Osteoblast (primary cell): ENCODE measurements at places on chromosomes 7 and 10. TPM values are rescaled to one million over a fixed set of nuclear protein-coding genes. Genes with fewer than 3 reads are reported as not detected.

The RET gene
- total RNA-seq: under 0.01 TPM in 2 replicates

The ZCWPW1 gene
- 2.2 and 2.4 TPM in 2 replicates for total RNA-seq

The TMEM273 gene
- 0.59 TPM in 1 of 2 replicates, not detected in the other for total RNA-seq

The SLC26A3 gene
- not detected in 2 replicates for total RNA-seq

The PRPF18 gene
- total RNA-seq: 30.1 and 39.8 TPM in 2 replicates

DNA sequence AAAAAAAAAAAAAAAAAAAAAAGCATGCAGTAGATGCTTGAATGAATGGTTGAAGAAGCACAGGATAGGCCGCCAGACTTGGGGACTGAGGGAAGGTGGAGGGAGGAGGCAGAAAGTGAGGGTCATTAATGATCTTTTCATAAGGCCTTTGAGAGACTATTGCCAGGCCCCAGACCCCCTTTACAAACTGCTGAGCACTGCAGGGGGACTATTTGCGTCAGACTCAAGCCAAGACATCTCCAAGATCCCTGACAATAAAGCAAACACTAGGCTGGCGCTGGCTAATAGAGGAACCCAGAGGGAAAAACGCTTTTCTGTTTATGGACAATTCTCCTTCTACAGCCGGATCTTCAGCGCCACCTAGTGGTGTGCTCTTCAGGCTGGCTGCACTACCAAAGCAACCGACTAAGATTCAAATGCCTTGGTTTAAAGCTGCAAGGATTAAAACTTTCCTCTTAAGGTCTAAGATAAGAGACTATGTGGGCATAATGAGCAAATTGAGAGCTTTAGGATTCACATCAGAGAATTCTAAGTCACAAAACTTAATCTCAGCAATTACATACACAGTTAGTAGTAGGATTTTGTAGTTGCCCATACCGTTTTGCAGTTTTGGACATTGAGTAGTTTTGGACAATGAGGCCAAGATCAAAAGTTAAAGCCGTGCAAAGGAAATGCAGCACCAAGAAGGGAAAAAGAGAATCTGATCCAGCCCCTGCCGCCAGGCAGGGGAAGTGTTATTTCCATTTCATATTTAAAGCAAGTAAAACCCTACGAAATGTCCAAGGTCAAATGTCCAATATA is 17.9 kb upstream of the AGK start:
- H3K4me3 ChIP-seq: no peak overlapping the region
- DNase-seq: peak; percentile 85
- no peak overlapping the region for H3K27ac ChIP-seq
- H3K4me1 ChIP-seq: no peaks in the 10 kb centered on the region

GRCh38 chr7:37234334-37234733 is 214.3 kb downstream of the ELMO1 start:
- H3K36me3 ChIP-seq: no peaks in the 10 kb centered on the region
- no peak for DNase-seq
- H3K27ac ChIP-seq: no peak overlapping the region
- no peaks in the 10 kb centered on the region for H3K27me3 ChIP-seq
- H3K4me3 ChIP-seq: no peak overlapping the region

DNA sequence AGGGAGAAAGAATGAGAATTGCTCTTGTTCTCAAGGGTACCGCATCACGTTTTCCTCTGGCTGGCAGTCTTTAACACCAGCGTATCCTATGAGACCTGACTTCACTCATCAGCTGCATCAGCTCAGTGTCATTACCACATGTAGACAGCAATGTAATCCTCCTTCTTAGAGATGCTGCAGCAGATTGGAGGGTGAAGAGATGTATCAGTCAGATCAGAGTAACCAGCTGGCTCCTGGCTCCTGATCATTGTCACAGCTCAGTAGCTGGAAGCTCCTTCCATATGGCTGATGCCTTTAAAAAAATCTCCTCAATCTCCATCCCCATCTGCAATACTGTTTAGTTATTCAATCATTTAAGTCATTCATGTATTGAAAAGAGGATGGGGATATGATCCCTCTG is 39.7 kb upstream of the EPHB6 start:
- H3K27ac ChIP-seq: no peak overlapping the region
- H3K4me3 ChIP-seq: no peak overlapping the region
- no peaks in the 10 kb centered on the region for H3K36me3 ChIP-seq
- H3K27me3 ChIP-seq: peaks cover 5% of the 10 kb centered on the region

DNA sequence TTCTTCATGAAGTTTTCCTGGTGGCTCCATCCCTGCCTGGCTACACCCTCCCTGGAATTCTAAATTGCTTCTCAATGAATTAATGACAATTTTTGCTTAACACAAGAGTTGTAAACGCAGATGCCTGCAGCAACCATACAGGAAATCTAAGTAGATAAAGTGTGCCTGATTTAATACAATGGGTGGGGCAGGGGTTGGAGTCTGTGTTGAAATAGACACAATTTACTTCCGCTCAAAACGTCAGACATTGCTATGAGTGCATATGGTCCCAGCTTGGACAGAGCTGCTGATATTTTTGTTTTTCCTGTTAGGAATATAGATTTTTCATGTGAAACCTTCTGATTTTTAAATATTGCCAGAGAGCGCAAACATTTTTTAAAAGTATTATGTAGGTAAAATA is 1235.0 kb upstream of the SORCS1 start:
- DNase-seq: no peak
- H3K4me1 ChIP-seq: no peaks in the 10 kb centered on the region
- no peaks in the 10 kb centered on the region for H3K36me3 ChIP-seq
- no peak overlapping the region for H3K27ac ChIP-seq

DNA sequence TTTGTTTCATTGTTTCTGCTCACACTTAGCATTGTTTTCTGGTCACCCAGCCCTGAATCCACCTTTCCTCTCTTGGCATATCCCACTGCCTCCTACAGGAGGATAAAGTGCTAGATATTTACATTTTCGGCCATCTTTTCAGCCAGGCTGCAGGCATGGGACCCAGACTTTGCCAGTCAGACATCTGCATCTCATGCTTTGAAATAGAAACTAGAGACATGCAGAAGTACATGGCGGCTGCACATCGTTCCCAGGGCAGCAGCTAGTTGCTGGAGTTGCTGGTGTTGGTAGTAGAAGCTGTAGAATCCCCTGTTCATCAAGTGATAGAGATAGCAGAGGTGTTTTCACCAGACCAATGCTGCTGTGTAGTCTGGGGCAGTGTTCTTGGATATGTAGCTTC is 18.7 kb downstream of the STAMBPL1 start:
- peaks cover 44% of the 10 kb centered on the region for H3K4me1 ChIP-seq
- H3K27ac ChIP-seq: no peak overlapping the region
- no peak overlapping the region for H3K4me3 ChIP-seq
- no peaks in the 10 kb centered on the region for H3K27me3 ChIP-seq
- no peak for DNase-seq
- peaks cover 10% of the 10 kb centered on the region for H3K36me3 ChIP-seq

DNA sequence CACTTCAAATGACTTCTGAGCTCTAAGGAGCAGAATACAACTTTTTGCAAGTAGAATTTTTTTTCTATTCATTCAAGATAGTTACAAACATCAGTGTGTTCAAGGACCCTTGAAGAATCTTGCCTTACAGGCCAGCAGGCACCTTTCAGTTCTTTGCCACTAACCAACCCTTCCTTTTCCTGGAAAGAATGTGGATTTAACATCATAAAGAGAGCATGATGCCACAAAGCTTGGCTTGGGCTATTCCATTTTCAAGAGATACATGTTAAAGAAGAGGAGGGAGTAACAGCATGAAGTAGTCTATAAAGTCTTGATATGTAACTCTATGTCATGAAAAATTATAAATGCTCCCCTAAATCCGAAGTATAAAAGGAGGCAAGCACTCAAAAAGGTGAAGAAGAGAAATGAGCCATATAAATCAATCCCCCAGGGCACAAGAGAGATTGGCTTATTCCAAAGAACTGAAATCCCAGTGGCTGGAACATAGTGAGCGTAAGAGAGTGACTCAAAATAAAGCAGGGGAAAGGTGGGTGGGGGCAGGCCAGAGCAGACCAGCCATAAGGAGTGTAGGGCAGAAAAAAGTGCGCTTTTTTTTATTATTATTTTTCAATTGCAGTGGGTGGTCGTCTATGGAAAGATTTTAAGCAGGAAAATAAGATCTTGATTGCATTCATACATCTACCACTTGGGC is 1025.6 kb upstream of the C7orf33 start:
- no peaks in the 10 kb centered on the region for H3K4me1 ChIP-seq
- DNase-seq: no peak
- H3K27ac ChIP-seq: no peak overlapping the region
- H3K4me3 ChIP-seq: no peak overlapping the region
- no peaks in the 10 kb centered on the region for H3K27me3 ChIP-seq

DNA sequence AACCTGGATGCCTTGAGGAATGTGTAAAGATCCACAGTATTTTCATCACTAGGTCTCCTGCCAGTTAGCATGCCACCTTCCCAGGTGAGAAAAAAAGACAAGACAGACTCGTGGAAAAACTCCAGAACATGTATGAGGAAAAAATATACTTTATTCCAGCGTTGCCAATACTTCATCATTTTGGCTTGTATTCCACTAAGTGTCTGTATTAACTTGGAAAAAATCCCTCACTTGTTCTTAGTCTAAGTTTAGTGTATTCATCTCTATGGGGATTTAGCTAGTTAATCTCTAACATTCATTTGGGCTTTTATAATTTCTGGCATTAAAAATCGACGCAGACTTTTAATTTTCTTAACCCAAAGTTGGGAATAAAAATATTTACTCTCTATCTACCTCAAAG is 759.4 kb downstream of the SORCS1 start:
- no peaks in the 10 kb centered on the region for H3K27me3 ChIP-seq
- no peaks in the 10 kb centered on the region for H3K36me3 ChIP-seq
- no peak overlapping the region for H3K27ac ChIP-seq
- DNase-seq: no peak

- H3K4me1 ChIP-seq: peaks cover 12% of the 10 kb centered on the region
- no peak overlapping the region for H3K4me3 ChIP-seq
- DNase-seq: no peak
Observed at GRCh38 chr10:89627830-89628229, 17.2 kb downstream of the PANK1 start.

DNA sequence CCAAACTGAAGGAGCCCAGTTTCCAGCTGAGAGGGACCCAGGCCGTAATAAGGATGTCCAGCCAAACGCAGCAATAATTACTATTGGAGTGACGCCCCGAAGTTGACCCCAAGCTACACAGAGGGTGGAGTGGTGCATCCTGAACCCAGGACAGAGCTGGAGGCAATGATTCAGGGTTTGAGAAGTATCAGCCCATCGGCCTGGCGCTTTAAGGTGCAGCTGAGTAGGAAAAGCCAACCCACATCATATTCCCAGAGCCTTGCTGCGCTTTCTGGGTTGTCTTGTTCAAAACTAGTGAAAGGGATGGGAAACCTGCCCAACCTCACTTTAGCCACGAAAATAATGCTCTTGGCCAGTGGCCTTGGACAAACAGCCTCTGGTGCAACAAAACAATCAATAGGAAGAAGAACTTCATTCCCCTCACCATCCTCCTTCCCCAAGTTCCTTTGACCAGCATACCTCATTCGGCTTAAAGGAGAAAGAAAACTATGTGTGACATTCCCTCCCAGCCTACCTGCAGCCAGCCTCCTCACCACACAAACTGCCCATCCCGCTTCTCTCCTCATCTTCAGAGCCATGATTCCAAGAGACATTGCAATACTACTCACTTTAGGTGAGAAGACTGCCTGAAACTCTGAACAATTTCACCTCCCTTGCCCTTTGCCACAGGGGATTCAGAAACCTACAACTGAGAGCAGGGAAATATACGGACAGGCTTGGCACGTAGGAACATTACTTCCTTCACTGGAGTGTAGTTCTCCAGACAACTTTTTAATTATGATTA is 217.2 kb upstream of the MKLN1 start:
- no peaks in the 10 kb centered on the region for H3K36me3 ChIP-seq
- DNase-seq: peak; percentile 76
- no peaks in the 10 kb centered on the region for H3K27me3 ChIP-seq
- H3K4me3 ChIP-seq: peak overlapping the region; percentile 91
- H3K4me1 ChIP-seq: peaks cover 31% of the 10 kb centered on the region

GRCh38 chr10:117444497-117445040 is 69.3 kb upstream of the PDZD8 start:
- peaks cover 38% of the 10 kb centered on the region for H3K4me1 ChIP-seq
- H3K36me3 ChIP-seq: no peaks in the 10 kb centered on the region
- H3K4me3 ChIP-seq: no peak overlapping the region
- peaks cover 3% of the 10 kb centered on the region for H3K27me3 ChIP-seq

DNA sequence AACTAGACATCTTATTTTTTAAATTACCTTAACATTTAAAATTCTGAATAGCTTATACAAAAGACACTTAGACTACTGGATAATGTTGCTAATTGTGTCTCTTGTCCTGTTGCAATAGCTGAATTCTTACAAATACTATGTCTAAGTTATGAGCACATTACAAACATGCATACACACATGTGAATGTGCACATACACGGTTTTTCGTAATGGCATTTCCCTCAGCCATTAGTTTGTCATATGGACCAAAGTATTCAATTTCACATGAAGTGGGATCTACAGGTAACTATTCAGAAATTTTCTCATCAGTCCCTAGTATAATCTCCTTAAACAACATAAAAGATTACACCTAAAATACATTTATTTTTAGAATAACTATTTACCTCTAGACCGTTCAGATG is 178.6 kb upstream of the BET1 start:
- no peak for DNase-seq
- H3K4me3 ChIP-seq: no peak overlapping the region
- H3K27ac ChIP-seq: peak overlapping the region; percentile 95

DNA sequence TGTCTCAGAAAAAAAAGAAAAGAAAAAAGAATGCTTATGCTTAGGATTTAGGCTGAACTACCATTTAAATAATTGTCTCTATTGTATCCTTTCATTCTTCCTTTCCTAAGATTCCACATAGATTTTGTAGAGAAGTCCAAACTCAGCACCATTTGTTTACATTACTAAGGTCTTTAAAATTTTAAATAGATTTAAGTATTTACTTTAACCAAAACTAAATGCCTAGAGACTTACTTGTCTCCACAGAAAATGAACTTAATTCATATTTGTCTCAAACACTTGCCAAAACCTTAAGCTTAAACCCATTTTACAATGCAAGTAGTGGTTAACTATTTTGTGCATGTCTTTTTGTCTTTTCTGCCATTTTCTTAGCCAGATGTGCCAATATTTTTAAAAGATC is 54.1 kb upstream of the ABI1 start:
- no peak for DNase-seq
- no peaks in the 10 kb centered on the region for H3K36me3 ChIP-seq
- H3K4me3 ChIP-seq: no peak overlapping the region
- no peaks in the 10 kb centered on the region for H3K4me1 ChIP-seq
- H3K27ac ChIP-seq: no peak overlapping the region

GRCh38 chr10:79387466-79387973 is 40.3 kb downstream of the PPIF start:
- H3K27ac ChIP-seq: no peak overlapping the region
- no peaks in the 10 kb centered on the region for H3K27me3 ChIP-seq
- peaks cover 31% of the 10 kb centered on the region for H3K36me3 ChIP-seq

DNA sequence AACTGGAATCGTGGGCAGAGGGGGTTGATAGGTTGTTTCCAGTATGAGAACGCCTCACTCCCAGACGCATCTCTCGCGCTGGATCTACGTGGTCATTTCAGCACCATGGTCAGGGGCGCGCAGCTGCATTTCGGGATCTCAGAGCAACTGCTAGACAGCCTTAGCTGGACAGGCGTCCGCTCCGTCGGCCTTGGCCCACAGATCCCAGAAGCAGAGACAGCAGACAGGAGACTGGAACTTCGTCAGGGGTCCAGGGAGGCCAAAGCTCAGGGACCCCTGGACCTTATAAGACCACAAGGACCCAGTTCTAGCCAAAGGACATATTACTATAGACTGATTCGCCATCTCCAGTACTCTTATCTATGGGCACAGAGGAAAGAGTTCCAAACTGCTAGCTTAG is 5.3 kb downstream of the NEUROG3 start:
- no peak overlapping the region for H3K27ac ChIP-seq
- H3K27me3 ChIP-seq: peaks cover 62% of the 10 kb centered on the region
- DNase-seq: peak; percentile 97
- H3K4me1 ChIP-seq: no peaks in the 10 kb centered on the region
- no peak overlapping the region for H3K4me3 ChIP-seq
- H3K36me3 ChIP-seq: no peaks in the 10 kb centered on the region
